ENCODE measurements at places on chromosomes 3 and 15.

DNA sequence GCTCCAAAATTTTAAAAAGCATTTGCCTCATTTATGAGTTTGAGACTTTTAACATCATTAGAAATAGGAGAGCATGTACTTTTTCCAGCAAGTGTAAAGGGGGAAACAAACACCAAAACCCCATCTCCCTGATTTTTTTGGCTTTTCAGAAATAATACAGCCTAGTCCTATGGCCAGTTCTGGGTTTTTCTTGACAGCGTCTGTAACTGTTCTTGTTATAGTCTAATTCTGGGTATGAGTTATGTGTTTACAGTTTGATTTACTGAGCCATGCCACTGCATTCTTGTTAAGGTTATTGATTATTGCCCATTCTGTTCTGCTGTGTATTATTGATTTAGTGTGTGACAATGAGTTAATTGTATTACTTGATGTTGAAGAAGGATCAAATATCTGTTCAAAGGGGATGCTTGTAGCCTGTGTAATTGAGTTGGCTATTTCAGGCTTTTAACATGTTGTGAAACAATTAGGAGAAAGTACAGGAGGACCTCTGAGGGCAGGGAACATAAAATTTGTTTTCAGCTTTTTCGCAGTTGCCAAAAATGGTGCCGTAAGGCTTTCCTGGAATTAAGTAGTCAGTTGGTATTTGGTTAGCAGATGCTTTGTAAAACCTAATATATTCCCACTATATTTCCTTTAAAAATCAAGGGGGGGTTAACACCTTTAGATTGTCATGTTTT lies 46.1 kb downstream of the MBNL1 start:
- DNase-seq: no peak

DNA sequence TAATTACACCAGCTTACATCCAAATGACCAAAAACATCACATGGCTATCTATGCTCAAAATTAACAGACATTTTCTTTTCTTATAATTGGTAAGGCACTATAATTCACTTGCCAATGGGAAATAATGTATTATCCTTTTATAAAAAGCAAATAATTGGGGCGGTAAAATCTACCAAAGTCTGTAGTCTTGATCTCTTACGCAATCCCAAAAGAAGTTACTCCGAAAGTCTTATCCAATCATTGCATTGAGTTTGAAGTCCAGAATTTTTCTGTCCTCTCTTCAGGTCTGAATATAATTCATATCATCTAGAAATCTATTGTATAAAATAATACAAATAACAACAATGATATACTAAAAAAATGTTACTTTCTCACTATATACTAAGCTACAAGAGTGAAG lies 273.3 kb upstream of the CADM2 start:
- no peak for DNase-seq

DNA sequence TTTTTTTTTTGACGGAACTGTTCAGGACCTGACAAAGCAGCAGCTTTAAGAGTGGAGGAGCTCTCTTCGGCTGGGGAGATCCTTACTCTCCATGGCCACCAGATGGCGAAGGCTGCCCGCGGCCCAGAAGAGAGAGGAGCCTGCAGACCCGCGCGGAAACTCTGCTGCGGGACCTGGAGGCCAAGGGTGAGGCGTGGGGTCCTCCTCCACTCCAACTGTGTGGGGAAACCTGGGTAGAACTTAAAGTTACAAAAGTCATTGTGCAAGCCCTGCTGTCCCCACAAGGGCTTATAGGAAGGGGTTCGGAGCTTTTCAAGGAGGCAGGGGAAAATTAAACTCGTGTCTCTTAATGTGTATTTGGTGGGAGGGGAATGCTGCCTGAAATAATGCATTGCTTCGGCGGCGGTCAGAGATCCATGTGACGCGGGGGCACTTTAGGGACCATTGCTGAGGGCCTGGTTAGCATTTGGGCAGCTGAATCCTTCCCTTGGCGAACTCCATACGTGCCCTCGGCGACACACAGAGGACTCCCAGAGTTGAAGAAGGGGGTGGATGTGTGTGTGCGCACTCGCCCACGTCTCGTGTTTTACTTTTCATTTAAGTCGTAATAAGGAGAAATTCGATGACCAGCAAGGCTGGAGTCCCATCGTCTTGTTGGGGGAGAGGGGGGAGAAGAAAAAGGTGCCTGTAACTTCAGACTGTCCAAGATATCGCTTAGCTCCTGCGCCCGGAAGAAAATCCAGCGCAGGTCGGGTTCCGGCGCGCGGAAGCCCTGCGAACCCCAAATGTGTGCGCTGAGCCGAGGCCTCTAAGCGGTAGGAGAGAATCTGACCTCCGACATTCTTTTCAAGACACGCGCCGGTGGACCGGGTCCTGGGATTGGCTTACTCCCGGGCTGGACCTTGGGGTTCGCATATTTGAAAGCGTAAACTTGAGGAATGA lies 9.7 kb downstream of the EOMES start:
- DNase-seq: peak; percentile 60

DNA sequence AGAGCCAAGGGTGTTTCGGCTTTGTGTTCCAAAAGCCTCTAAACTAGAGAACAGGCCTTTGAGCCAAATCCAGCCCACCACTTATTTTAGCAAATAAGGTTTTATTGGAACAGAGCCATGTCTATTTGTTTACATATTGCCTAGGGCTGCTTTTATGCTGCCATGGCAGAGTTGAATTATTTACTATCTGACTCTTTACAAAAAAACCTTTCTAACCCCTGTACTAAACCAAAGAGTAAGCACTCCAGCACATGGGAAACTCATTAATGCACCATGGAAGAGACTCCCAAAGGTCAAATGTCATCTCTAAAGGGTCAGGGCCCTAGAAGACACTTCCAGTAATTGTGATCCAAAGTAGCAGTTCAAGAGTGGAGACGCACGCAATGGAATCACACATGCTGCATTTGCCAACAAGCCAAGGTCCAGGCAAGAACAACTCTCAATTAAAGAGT lies 22.3 kb downstream of the OSBPL10 start:
- DNase-seq: no peak

DNA sequence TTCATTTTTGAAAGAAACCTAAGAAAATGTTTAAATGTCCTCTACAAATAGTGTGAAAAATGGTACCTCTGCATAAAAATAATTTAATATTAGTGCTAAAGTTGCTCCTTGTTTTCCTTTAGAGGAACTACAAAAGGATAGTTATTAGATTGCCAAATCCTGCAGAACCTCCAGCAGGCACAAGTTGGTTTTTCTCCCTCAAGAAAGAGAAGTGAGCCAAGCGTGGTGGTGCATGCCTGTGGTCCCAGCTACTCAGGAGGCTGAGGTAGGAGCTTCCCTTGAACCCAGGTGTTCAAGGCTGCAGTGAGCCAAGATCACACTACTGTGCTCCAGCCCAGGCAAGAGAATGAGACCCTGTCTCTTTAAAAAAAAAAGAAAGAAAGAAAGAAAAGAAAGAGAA lies 85.1 kb upstream of the TSEN2 start:
- DNase-seq: no peak

GRCh38 chr3:170467007-170467406 lies 48.3 kb downstream of the CLDN11 start:
- no peak for DNase-seq

DNA sequence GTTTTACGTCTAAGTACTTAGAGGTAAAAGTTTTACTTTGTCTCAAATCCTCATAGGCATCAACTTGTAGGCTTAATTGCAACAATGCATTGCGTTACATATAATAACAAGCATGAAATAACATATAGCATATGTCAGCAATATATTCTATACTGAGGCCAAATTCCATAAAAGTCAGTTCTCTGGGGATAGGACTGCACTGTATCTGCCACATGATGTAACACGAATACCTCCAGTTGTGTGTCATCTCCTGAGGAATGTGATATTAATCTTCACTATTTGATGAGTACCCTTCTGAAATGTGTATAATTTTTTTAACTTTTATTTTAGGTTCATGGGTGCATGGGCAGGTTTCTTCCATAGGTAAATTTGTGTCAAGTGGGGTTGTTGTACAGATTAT lies 126.4 kb downstream of the IMPG2 start:
- DNase-seq: peak; percentile 37

DNA sequence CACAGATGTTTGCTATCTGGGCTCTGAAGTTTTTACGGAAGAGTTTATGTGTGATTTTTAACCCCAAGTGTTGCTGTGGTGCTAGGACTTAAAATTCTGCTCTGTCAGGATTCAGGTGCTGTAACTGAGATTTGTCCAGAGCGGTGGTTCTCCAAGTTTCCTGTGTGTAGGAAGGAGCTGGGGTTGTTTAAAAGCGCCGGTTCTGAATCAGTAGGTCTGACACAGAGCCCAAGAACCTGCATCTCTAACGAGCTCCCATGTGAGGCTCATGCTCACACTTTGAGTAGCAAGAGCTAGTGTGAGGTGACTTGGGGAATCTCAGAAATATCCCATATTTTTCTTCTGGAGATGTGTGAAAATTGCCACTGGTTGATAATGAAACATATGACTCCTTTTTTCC lies 325.5 kb downstream of the SATB1 start:
- no peak for DNase-seq

GRCh38 chr3:40437889-40438288 lies 19.2 kb upstream of the RPL14 start:
- DNase-seq: no peak

GRCh38 chr15:101522091-101522490 lies 32.6 kb upstream of the PCSK6 start:
- DNase-seq: no peak

DNA sequence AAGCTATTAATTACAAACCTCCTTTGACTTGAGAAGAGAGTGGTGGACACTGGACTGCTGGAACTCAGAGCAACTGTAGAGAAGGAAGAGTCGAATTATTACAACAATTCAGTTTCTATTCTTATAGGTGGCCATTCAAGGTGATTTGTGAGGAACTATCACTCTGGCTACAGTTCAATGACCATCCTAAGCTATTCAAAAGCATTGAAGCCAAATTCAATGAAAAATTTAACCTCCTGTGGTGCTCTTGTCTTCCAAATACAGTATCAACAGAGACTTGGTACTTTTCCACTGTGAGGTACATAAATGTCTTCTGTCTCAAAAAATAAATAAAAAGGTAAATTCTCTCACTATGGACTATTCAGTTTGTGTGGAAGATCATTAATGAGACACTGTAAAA lies 513.3 kb upstream of the SEMA6D start:
- DNase-seq: no peak

DNA sequence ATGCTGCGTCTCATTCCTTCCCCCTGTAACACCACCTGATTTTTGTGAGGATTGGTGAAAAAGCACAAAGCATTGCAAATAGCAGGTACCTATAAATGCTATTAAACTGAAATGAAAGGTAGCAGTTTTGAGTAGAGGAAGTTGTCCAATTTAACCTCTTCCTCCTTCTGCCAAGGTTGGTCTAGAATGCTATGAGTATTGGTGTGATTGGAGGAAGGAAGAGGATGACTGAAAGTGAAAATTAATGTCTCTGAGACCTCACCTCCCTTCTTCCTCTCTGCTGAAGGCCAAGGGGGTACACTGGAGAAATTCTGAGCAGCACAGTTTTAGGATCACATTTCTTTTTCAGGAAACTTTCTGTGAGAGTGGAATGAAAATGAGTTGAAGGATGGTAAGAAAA lies 94.4 kb downstream of the DTWD1 start:
- no peak for DNase-seq

DNA sequence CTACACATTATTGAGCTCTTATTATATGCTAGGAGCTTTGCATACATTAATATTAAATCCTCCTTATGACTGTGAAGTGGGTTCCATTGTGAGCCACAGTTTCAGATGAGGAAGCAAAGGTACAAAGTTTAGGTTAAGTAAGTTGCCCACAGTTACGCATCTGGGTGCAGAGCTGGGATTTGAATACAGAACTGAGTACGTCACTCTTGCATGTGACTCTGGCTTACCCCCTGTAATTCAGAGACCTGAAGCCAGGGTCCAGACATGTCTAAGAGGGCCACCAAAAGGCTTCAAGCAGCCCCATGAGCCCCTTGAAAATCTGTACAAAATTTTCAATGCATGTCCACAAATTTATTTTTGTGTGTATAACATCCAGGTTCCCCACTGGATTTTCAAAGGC lies 71.8 kb downstream of the KLF15 start:
- DNase-seq: no peak

- no peak for DNase-seq
These were observed 10.6 kb downstream of the CLPX start for GRCh38 chr15:65174509-65174908.

GRCh38 chr15:81419332-81419943 lies 45.4 kb upstream of the TMC3 start:
- no peak for DNase-seq

DNA sequence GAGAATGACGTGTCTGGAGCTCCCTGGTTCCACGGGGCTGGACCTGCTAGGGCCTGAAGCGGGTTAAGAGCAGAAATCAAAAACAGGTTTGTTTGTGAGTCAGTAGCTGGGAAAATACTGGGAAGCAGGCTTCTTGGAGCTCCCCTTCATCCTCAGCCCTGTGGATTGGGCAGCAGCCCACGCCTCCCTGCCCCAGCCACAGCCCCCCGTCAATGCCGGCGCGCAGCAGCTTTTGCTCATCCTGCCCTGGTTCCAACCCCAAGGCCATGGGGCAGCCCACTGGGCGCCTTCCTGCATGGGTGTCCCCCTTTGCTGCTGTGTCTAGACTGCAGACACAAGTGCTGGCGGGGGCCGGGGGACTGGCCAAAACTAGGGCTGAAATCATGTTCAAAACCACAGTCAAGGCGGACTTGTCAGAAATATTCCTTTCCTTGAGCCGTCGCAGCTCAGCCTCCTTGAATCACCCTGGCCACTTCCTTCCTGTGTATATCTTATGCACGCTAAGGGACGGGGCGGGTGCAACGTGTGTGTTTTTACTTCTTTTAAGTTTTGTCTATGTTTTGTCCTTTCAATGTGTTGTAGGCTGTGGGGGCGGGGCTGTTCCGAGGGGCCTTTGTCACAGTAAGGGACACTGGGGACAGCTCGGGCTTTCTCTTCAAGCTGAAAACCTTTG lies 108.1 kb downstream of the KLF13 start:
- DNase-seq: peak; percentile 53

GRCh38 chr15:77784361-77785292 lies 151.9 kb upstream of the LINGO1 start:
- DNase-seq: no peak

- no peak for DNase-seq
These were observed 262.5 kb downstream of the CGGBP1 start for GRCh38 chr3:87796137-87796842.

DNA sequence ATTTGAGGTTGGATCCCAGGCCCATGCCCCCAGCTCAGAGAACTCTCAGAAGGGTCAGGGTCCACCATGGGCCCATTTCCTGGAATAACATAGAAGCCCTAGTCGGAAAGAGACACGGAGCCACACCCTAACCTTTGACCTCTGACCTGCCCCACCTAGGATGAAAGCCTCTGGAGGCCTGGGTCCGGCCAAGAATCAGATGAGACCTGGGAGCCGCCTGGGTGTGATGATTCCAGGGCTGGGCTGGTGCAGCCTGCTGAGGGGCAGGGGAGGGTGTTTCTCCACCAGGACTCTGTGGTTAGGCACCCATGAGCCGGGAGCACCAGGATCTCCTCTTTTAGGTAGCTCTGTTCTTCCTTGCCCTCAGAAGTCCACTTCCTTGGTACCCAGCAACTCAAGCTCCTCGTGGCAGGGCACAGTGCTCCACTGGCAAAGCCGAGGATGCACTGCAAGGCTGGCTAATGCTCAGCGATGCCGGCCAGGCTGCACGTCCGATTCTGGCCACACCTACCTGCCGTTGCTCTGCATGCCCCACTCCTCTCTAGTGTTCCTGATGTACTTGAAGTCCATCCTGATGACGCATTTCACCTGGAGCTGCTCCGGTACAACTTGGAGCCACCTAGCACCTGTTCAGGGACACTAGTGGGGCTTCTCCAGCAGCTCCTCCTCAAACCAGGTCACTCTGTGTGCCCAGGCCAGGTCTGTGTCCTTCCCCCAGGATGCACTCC lies 57.4 kb downstream of the ZNF445 start:
- DNase-seq: no peak

- no peak for DNase-seq
These were observed 91.0 kb downstream of the IGSF11 start for GRCh38 chr3:118943597-118943996.

Measured in mammary epithelial cell (primary cell).